HepG2 (cell line): ENCODE measurements at places on chromosomes 13 and 19. TPM values are rescaled to one million over a fixed set of nuclear protein-coding genes. Genes with fewer than 3 reads are reported as not detected.

GRCh38 chr19:27911122-27911898, 1301.6 kb downstream of the UQCRFS1 start:
- H3K4me3 ChIP-seq, result no peak overlapping the region
- no peak overlapping the region for H3K27ac ChIP-seq
- no peaks in the 10 kb centered on the region for H3K36me3 ChIP-seq
- no peaks in the 10 kb centered on the region for H3K4me1 ChIP-seq
- H3K27me3 ChIP-seq, result no peaks in the 10 kb centered on the region

DNA sequence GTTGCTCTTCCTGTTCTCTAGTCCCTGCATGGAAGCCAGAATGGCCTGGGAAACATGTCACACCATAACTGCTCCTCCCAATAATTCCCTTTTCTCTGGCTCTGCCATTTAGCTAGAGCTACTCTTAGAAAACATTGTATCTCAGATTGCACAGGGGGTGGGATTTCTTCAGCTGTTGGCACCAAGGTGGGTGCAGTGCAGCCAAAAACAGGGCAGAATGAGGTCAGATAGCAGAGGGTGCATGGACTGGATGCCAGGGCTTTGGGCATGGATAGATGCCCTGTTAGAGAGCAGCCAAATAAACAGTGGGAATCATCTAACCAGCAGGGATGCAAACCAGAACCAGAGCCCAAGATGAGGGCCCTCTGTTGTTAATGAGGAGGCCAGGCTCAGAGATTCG, 4.9 kb upstream of the AMER2 start:
- H3K27ac ChIP-seq, result no peak overlapping the region
- peaks cover 4% of the 10 kb centered on the region; the same call in 2 of the 3 replicates for H3K27me3 ChIP-seq
- H3K36me3 ChIP-seq, result no peaks in the 10 kb centered on the region
- H3K4me1 ChIP-seq, result no peaks in the 10 kb centered on the region
- no peak overlapping the region for H3K4me3 ChIP-seq

GRCh38 chr13:45341799-45342500, 967 bp upstream of the TPT1 start:
- DNase-seq, result no peak
- H3K36me3 ChIP-seq, result peaks cover 12% of the 10 kb centered on the region
- H3K4me1 ChIP-seq, result peaks cover 42% of the 10 kb centered on the region
- H3K4me3 ChIP-seq, result peak overlapping the region; percentile 80
- H3K27ac ChIP-seq, result peak overlapping the region; percentile 97

- H3K36me3 ChIP-seq, result peaks cover 1% of the 10 kb centered on the region; the same call in 1 of the 2 replicates
- DNase-seq, result no peak
- H3K27ac ChIP-seq, result no peak overlapping the region
- H3K27me3 ChIP-seq, result no peaks in the 10 kb centered on the region
These were observed 18.6 kb upstream of the EHD2 start for GRCh38 chr19:47694466-47695273.

- H3K4me1 ChIP-seq, result no peaks in the 10 kb centered on the region
- no peaks in the 10 kb centered on the region for H3K27me3 ChIP-seq
- DNase-seq, result peak; percentile 24
- H3K27ac ChIP-seq, result no peak overlapping the region
These were observed 274.7 kb downstream of the SUCLA2 start for GRCh38 chr13:47726394-47726793.

- DNase-seq, result no peak
- H3K4me1 ChIP-seq, result no peaks in the 10 kb centered on the region
These were observed 11.1 kb downstream of the TEX101 start for GRCh38 chr19:43425567-43426392.

DNA sequence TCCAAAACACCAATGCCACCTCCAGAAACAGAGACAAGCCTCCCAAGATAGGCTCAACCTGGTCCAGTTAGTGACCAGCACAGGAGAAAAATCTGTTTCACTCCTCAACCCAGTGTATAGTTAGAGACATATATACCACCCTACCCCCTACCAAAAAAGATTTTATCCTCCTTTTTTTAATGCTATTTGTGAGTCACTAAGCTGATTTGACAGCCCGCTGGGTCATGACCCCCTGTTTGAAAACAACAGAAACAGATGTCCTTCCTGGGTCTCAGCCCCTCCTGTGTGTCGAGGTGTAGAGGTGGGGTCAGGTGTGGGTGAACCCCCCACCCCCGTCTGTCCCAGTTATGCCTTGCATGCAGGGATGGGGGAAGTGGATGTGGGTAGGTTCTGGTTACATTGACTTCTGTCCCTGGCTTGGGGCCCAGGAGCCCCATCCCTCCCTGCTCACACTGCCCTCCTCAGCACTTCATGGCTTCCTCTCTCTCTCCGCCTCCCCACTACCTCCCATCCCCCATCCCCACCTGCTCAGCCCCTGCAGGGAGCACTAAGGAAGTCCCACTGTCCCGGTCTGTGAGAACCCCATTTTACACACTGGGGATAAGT, 14.0 kb upstream of the TOMM40 start:
- no peak overlapping the region for H3K4me3 ChIP-seq
- H3K27ac ChIP-seq, result no peak overlapping the region
- H3K27me3 ChIP-seq, result no peaks in the 10 kb centered on the region
- DNase-seq, result no peak
- peaks cover 15% of the 10 kb centered on the region for H3K4me1 ChIP-seq

GRCh38 chr19:47699360-47699917, 13.8 kb upstream of the EHD2 start:
- H3K4me1 ChIP-seq, result peaks cover 4% of the 10 kb centered on the region; the same call in 1 of the 2 replicates
- H3K4me3 ChIP-seq, result no peak overlapping the region
- no peaks in the 10 kb centered on the region for H3K27me3 ChIP-seq
- DNase-seq, result peak; percentile 28

DNA sequence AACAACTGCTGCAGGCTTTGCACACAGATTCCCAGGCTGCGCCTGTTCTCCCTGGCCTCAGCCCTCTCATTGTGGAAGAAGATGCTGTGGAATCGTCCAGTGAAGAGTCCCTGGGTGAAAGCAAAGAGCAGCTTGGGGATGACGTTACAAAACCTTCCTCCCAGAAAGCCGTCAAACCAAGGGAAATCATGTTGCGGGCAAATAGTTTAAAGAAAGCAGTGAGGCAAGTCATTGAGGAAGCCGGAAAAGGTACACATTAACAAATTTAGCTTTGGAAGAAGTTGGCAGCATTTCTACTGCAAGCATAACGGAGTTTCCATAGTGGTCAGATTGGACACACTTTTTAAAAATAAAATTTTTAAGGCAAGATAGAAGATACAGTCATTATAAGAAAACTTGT, 82.9 kb upstream of the AKAP11 start:
- no peaks in the 10 kb centered on the region for H3K4me1 ChIP-seq
- no peaks in the 10 kb centered on the region for H3K36me3 ChIP-seq
- no peak overlapping the region for H3K27ac ChIP-seq
- DNase-seq, result no peak

DNA sequence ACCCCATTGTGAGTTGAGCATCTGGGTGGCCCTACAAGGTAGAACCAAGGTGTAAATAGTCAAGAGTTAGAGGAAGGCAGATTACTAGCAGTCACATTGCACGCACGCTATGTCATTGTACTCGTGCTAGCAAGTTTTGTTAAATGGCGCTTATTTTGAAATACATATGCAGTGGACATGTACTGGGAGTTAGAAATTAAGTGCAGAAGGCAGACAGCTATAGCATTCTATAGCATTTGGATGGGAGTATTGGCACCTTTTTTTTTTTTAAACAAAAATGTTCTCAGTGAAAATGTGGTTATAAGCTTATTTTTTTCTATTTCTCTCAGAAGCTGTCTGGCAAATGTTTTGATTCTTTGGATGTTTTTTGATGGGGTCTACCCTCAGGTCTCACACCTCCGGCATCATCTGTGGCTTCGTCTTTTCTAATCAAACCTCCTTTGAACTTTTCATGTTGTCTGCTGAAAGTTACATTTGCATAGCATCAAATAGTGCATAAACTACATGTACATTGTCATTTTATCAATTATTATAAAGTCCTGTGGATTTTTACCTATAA, 68.1 kb downstream of the ARHGEF7 start:
- no peaks in the 10 kb centered on the region for H3K27me3 ChIP-seq
- H3K4me3 ChIP-seq, result no peak overlapping the region
- no peak for DNase-seq
- peaks cover 4% of the 10 kb centered on the region; the same call in 1 of the 2 replicates for H3K4me1 ChIP-seq

- no peaks in the 10 kb centered on the region for H3K4me1 ChIP-seq
- H3K36me3 ChIP-seq, result no peaks in the 10 kb centered on the region
- no peak for DNase-seq
- no peaks in the 10 kb centered on the region for H3K27me3 ChIP-seq
These were observed 288.0 kb upstream of the SLITRK6 start for GRCh38 chr13:86087244-86087643.

GRCh38 chr19:17220207-17220758, 5.1 kb downstream of the USE1 start:
- H3K36me3 ChIP-seq, result peaks cover 6% of the 10 kb centered on the region; the same call in 1 of the 3 replicates
- no peaks in the 10 kb centered on the region for H3K27me3 ChIP-seq
- H3K4me3 ChIP-seq, result no peak overlapping the region

DNA sequence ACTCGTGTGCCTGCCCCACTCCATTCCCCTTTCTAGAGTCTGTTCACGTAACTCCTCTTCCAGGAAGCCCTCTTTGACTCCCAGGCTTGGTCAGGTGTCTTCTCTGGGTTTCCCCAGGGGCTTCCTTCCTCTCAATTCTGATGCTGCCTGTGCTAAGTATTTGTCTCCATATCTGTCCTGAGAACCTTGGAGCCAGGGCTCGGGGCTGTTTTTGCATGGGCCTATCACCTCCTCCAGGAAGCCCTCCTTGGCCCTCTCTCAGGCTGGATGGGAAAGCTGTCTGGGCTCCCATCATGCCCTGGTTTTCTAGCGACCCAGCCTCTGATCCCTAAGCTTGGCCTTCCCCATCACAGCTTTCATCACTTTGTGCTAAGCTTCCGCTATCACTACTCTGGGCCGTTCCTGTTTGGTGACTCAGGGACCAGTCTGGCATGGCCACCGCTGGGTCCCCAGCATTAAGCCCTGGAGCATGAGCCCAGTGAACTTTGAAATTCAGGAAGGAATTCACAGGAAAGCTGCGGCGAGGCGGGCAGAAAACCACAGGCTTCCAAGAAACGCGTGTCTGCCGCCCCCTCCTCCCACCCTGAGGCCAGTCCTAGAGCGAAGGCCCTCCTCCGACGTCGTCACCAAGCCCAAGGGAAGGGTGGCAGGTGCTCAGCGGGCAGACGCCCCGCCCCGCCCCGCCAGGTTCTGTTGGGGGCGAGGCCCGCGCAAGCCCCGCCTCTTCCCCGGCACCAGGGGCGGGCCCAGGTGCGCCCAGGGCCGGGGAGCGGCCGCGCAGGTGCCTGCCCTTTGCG, 486 bp upstream of the SPINT2 start:
- H3K4me1 ChIP-seq, result peaks cover 60% of the 10 kb centered on the region
- H3K36me3 ChIP-seq, result no peaks in the 10 kb centered on the region
- no peak overlapping the region for H3K4me3 ChIP-seq
- H3K27ac ChIP-seq, result no peak overlapping the region
- DNase-seq, result peak; percentile 35

DNA sequence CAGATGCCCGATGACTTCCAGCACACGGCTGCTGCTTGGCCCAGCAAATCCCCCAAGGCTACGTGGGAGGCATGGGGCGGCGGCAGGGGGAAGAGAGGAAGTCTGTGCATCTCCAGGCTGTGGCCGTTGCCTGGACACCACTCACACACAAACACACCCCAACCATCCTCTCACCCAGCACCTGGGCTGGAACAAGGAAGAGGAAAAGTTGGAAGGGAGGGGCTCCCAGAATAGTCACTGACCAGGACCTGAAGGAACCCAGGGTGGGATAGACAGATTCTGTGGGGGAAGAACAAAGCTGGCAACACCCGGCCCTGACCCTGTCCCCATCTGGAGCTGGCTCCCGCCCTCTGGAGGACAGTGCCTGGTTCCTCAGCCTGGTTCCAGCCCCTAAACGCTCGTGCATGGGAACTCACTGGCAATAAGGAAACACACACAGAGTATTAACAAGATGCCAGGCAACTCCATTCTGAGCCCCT, 11.2 kb downstream of the PPP6R1 start:
- no peak overlapping the region for H3K4me3 ChIP-seq
- DNase-seq, result no peak

RGCC gene
- 0.20 and 0.29 TPM in 2 replicates for total RNA-seq

NLRP4 gene
- total RNA-seq, result not detected in 2 replicates

- peak; percentile 21 for DNase-seq
- peaks cover 10% of the 10 kb centered on the region for H3K36me3 ChIP-seq
- H3K4me3 ChIP-seq, result no peak overlapping the region
- no peak overlapping the region for H3K27ac ChIP-seq
- H3K27me3 ChIP-seq, result no peaks in the 10 kb centered on the region
- H3K4me1 ChIP-seq, result no peaks in the 10 kb centered on the region
These were observed 68.2 kb downstream of the ESD start for GRCh38 chr13:46728777-46729176.

- no peaks in the 10 kb centered on the region for H3K36me3 ChIP-seq
- H3K4me1 ChIP-seq, result peaks cover 38% of the 10 kb centered on the region
- no peak overlapping the region for H3K27ac ChIP-seq
- no peak for DNase-seq
- no peak overlapping the region for H3K4me3 ChIP-seq
These were observed 9.4 kb upstream of the ZNF444 start for GRCh38 chr19:56131651-56132050.

DNA sequence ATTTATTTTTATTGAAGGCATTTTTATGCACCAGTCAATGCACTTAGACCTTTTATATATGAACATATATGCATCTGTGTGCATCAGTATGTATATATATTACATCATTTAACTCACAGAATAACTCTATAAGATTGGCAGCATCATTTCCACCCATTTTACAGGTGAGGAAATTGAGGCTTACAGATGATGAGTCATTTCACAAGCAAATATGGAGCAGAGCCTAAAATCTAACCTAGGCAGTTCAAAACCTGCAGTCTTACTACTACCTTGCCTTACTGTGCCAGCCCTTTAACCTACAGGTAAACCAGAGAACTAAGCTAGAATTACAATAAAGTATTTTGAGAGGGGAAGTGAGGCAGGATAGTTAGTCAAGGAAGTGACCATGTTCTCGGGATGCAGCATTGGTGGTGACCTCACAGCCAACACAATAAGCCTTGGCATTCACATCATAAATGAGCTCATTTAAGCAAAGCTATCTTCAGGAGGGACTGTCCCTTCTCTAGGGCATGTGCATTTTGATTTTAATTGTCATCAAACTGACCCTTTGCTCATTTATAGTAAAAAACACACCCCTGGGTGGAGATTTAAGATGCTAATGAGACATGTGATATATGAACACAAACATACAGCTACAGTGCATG, 274.3 kb downstream of the DCLK1 start:
- H3K4me1 ChIP-seq, result no peaks in the 10 kb centered on the region
- no peaks in the 10 kb centered on the region for H3K36me3 ChIP-seq
- DNase-seq, result no peak
- H3K4me3 ChIP-seq, result no peak overlapping the region

IGFL3 gene
- not detected in 2 replicates for total RNA-seq
